ENCODE measurements at places on chromosomes 12 and 14.

DNA sequence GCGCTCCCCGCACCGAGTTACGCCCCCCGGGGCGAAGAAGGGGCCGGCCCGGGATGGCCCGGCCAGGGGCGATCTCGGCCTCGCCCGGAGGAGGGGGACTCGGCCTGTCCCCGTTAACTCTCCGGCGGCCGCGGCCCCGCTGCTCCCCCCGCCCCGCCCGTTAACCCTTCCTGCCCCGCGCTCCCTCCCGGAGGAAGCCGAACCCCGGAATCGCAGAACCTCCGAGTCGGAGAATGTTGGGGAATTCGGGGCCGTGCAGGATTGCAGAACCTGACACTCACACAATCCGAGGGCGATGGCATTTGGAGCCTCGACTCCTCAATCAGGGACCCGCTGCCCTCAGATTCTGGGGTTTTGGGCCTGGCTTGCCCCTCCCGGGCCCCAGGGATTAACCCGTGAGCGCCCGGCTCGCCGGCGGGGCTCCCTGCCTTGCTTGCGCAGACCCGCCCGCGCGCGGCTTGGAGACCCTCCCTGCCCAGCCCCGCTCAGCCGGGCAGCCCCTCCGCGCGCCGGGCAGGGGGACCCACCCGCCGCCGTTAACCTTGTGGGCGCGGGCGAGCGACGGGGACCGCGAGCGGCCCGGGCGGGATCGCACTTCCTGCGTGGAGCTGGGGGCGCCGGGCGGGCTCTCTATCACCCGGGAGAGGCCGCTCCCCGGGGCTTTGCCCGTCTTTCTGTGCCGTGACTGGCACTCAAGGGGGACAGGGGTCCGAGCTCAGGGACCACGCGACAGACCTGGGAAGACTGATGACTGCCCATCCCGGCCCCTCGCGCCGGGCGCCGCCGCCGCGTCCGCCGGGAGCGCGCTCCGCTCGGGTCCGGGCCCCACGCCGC lies 18.8 kb downstream of the BEGAIN start:
- no peak for DNase-seq

- DNase-seq: no peak
Observed at GRCh38 chr14:105493921-105494605, 3.0 kb downstream of the TEDC1 start.

- DNase-seq: no peak
Observed at GRCh38 chr14:95233702-95234241, 76.4 kb upstream of the DICER1 start.

DNA sequence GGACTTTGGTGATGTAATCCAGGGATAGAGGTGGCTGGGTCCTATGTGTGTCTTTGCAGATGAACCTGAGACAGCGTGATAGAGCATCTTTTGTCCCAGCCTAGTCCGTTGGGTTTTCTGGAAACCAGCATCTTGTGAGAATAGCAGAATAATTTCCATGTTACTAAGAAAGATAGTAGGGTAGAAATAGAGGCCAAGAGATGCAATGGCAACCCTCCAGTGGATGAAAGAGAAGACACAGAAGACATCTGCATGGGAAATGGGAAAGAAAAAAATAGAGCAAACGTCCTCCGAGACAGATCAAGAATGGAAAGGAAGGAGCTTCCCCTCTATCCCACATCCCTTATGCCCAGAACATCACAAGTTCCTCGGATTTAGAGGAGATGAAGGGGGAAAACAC lies 409.3 kb upstream of the TMEM132C start:
- no peak for DNase-seq

GRCh38 chr12:42921741-42922504 lies 332.4 kb upstream of the PRICKLE1 start:
- DNase-seq: no peak

GRCh38 chr14:57999979-58000378 lies 134.1 kb upstream of the SLC35F4 start:
- no peak for DNase-seq

DNA sequence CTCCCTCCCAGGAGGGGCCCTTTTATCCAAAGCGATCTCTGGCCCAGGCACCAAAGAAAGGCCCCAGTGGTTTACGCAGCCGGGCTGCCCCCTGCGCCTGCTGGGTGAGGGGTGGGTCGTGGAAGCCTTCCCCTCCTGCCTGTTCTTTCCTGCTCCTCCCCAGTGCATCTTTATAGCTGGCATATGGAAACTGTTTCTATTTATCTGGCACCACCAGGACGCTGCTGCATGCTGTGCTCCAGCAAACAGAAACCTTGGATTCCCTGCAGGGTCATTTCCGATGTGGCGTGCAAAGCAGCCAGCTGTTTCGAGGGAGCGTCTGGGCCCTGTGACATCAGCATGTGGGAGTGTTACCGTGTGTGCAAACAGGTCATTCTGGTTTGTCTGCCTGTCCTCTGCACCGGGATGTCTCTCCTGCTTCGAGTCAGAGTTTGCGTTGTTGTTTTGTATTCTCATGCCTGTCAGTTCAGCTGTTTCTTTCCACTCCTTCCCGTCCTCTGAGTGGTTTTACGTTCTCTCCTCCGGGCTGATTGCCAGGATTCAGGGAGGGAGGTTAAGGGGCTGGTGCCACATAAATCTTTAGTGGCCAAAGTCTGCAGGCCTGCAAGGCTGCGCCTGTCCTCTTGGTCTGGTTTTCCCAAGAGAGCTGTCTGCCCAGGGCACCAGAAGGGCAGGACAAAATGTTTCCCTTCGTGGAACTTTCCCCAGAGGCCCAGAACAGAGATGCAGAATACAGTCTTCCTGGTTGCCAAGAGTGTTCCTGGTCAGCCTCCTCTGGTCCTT lies 24.6 kb downstream of the TPCN1 start:
- no peak for DNase-seq

GRCh38 chr12:124829008-124829707 lies 34.5 kb downstream of the SCARB1 start:
- no peak for DNase-seq

GRCh38 chr14:77985211-77985615 lies 185.0 kb upstream of the NRXN3 start:
- DNase-seq: no peak

DNA sequence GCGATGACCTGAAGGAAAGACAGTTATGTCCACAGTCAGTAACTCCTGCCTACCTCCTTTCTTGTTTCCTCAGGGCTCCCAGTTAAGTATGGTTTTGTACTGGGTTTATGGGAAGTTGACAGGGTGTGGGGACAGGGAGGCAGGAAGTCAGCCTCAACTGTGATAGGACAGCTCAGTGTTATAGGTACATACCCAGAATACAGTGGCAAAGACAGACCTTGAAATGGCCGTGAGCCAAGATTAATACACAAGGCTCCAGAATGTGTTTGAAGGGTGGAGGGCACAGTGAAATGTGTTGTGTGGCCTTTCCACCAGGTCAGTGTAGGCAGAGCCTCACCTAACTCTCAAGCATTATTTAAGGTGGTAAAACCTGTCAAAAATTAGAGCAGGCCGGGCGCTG lies 4.6 kb upstream of the BIN2 start:
- no peak for DNase-seq

- DNase-seq: no peak
Observed at GRCh38 chr14:47207617-47208016, 467.8 kb downstream of the MDGA2 start.

- DNase-seq: no peak
Observed at GRCh38 chr12:13595536-13596443, 385.6 kb downstream of the GRIN2B start.

DNA sequence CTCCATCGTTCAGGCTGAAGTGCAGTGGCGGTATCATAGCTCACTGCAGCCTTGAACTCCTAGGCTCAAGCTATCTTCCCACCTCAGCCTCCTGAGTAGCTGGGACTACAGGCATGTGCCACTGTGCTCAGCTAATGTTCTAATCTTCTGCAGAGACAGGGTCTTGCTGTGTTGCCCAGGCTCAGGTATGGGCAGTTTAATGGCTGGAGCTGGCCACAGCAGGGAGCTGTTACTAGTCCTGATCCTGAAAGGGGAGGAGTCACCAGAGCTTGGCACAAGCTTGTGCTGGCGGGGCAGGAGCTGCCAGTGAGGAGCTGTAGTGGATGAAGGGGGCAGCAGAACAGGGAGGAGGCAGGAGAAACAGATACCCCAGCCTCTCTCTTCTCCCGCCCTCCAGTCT lies 10.6 kb downstream of the TMEM120B start:
- DNase-seq: no peak

DNA sequence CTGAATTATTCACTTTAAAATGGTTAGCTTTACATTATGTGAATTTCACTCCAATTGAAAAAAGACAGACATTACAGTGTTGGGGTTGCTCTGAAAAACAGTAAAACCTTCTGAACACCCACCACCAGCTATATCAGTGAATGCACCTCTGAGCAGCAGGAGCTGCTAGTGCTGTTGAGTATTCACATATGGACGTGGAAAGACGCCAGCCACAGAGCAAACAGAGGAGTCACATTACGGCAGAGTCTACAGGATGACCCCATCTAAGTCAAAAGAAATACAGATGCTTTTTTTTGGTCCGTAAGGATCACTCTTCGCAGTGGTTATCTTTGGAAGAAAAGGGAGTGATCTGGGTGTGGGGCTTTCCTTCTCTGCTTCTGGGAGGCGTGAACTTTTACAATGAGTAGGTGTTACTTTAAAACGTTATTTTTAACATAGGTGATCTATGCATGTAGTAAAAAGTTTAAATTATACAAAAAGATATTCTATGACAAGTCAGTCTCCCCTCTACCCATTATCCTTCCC lies 4.5 kb downstream of the HVCN1 start:
- DNase-seq: no peak

GRCh38 chr12:96375170-96375569 lies 25.1 kb downstream of the CDK17 start:
- DNase-seq: no peak

DNA sequence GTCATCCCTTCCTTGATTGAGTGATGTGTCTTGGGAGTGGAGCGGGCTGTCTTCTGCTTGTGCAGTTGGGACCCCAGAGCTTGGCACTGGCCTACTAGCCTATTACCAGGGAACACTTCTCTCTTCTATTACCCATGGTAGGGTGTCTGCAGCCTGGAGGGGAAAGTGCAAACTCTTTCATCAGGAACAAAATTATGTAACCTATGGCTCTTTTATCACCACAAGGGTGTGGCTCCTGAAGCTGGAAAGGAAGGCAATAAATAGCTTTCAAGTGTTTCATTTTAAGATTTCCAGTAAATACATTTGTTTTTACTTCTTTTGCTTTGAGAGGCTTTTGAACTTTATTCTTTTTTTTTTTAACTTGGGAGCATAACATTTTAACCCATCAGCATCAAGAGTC lies 349.7 kb upstream of the FAR2 start:
- no peak for DNase-seq

- no peak for DNase-seq
Observed at GRCh38 chr12:43241986-43242385, 310.0 kb downstream of the ADAMTS20 start.

DNA sequence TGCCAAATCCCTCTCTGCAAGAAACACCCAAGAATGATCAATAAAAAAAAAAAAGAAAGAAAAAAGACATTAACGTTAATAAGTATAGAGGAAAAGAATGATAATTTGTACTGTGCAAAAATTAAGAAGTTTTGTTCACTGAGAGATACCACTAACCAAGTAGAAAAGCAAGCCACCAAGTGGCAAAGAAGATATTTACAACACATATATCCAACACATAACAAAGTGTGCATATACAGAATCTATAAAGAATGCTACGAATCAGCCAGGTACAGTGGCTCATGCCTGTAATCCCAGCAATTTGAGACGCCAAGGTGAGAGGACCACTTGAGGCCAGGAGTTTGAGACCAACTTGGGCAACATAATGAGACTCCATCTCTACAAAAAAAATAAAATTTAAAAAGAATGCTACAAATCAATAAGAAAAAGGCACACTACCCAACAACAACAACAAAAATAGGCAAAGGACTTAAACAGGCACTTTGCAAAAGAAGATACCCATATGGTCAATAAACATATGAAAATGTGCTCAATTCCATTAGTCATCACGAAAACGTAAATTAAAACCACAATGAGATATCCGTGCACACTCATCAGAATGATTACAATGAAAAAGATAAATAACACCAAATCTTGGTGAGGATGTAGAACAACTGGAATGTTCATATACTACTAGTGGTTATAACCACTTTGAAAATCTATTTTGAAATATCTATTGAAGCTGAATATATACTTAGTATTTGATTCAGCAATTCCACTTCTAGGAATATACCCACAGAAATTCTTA lies 19.8 kb downstream of the GALNT4 start:
- no peak for DNase-seq

DNA sequence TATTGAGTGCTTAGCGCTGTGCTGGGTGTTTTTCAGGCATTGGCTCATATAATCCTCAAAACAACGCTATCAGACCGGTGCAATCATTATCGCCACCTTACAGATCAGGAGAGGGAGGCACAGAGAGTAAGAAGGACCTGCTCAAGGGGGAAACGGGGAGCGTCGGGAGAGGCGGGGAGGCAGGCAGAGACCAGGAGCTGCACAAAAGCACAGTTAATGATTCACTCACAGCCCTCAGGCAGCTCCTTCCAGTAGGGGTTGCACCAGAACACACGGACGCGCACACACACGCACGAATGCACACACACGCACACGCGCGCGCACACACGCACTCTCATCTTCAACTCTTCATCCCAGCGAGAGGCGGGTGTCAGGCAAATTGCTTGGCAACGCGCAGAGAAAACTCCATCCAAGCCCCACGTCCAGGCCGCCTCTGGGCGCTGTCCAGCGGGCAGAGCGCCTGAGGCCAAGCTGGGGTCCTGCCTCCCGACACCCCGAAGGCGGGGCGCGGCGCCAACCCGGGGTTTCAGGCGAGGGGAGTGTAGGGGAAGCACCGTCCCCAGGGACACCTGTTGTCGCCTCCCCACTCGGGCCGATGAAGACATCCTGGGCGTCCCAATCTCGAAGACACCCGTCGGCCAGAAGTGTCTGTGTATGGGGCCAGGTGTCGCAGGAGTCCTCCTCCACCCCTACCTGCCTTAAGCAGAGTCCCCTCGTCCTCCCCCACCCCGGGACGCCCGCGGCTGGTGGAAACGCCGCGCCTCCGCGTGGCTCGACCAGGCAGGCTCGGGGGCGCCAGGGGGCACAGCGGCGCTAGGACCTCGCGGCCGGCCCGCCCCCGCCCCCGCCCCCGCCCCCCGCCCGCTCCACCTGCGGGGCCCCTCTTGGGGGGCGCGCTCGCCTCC lies 35.5 kb upstream of the STON2 start:
- DNase-seq: no peak

DNA sequence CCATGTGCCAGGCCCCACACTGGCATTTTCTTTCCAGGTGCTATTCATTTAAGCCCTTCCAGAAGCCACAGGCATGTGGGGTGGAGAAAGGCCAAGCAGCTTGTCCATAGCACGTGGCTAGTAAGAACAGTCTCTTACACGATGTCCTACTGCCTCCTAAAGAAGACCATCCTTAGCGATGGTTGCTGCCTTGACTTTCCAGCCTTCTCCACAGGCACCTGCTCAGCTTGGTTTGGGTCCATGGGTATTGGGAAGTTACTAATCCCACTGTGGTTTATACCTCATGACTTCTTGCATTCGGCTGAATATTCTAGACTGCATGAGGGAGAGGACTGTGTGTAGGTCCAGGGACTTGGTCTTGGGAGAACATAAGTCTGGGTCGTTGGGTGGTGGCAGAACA lies 49.2 kb downstream of the NINJ2 start:
- DNase-seq: no peak

- no peak for DNase-seq
Observed at GRCh38 chr12:124388679-124389137, 93.8 kb downstream of the RFLNA start.

- no peak for DNase-seq
Observed at GRCh38 chr14:91647856-91648255, 84.0 kb downstream of the CATSPERB start.

All from activated CD4-positive, CD25-positive, alpha-beta regulatory T cell (primary cell).